ENCODE measurements at places on chromosomes 16 and 17. TPM values are rescaled to one million over a fixed set of nuclear protein-coding genes. Genes with fewer than 3 reads are reported as not detected.

Gene DNAAF1
- not detected for total RNA-seq

Gene OTOA
- 0.09 TPM for total RNA-seq

Gene HSF5
- 0.41 TPM for total RNA-seq

Gene DNAI2
- total RNA-seq, result 1.3 TPM

Gene PRAC1
- total RNA-seq, result not detected

Gene ATP1B2
- 0.47 TPM for total RNA-seq

Gene KRTAP9-4
- total RNA-seq, result not detected

Gene MYH2
- not detected for total RNA-seq

Gene TP53TG3E
- total RNA-seq, result not detected

Gene KRTAP1-1
- not detected for total RNA-seq

Gene PRPSAP1
- total RNA-seq, result 64.7 TPM
